Central memory CD8-positive, alpha-beta T cell (primary cell): ENCODE measurements at places on chromosomes 5 and 9.

DNA sequence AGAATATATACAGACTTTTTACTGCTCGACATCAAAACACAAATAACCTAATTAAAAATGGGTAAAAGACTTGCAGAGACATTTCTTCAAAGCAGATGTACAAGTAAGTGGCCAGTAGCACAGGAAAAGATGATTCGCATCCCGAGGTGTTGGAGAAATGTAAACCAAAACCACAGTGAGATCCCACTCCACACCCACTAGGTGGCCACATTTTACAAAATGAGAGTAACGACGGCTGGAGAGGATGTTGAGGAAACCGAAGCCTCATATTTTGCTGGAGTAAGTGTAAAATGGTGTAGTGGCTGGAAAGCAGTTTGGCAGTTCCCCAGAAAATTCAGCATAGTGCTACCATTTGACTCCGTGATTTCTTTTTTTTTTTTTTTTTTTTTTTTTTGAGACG is 21.3 kb upstream of the GBGT1 start:
- DNase-seq, result peak; percentile 28
- peaks cover 45% of the 10 kb centered on the region for H3K27me3 ChIP-seq
- H3K4me1 ChIP-seq, result peaks cover 12% of the 10 kb centered on the region
- H3K36me3 ChIP-seq, result peaks cover 2% of the 10 kb centered on the region

- peaks cover 53% of the 10 kb centered on the region for H3K27me3 ChIP-seq
- no peak for DNase-seq
- no peaks in the 10 kb centered on the region for H3K36me3 ChIP-seq
- no peak overlapping the region for H3K4me3 ChIP-seq
- H3K27ac ChIP-seq, result no peak overlapping the region
Measured at GRCh38 chr9:96169484-96169883, 132.5 kb downstream of the HSD17B3 start.

DNA sequence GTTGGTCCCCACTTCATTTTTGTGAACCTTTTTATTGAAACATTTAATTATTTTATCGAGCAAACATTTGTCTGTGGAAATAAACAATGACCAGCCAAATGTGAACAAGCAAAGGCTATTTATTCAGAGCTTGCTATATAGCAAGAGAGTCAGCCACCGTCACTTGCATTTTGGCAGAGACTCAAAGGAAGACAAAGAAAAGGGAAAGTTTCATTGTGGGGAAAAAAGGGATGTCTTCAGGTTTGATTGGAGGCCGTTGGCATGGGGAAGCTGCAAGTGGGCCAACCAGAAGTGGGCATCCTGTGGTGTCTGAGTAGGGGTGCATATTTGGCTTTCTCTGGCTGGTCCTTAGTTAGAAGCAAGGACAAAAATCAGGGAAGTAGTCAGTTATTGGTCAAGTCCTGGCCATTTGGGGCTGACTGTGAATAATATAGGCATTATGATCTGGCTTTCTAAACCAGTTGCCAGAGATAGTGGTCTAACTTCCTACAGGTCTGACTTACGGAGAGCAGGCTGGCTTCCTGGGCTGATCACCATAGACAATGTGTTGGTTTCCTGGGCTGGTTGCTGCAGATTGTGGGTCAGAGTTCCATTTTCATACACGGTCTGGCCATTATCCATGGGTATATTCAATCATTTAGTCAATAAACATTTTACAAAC is 16.6 kb downstream of the ENC1 start:
- no peak for DNase-seq
- peaks cover 9% of the 10 kb centered on the region for H3K4me1 ChIP-seq
- H3K4me3 ChIP-seq, result no peak overlapping the region
- H3K36me3 ChIP-seq, result peaks cover 3% of the 10 kb centered on the region
- H3K27ac ChIP-seq, result no peak overlapping the region

DNA sequence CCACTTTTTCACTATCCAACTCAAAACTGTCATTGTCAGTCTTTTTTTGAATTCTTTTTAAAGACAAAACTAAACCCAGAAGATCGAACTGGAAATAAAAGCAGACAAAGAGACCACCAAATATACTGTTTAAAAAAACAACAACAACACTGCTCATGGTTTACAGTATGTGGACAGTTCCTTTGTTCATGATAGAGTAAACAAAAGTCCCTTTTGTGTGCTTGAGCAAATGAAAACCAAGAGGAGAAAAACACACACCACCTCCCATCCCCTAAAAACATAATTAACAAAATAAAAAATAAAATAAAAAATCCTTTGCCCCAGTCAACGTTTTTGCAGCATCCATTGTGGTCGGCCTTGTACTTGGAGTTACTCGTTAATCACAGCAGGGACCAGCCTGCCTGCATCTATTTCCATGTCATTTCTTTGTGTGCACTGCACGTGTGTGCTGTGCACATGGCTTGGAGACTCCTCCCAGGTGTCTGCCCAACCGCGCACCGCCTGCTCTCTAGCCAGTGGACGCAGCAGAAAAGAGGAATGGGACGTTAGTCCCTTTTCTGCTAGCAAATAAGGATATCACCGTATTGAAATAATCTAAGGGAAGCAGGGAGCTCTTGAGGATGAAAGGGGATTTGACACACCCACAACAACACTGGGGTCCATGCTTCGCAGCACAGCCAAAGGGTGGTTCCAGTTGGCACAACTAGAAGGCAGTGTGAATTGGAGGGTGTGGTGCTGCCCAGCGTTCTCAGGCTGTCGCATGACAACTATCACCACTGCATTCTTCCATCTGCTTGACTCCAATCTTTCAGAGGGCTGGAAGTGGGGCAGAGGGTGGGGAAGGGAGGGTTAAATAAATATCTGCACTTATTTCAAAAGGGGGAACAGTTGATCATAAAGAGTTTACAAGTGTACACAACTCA is 130.0 kb downstream of the SEMA6A start:
- H3K27ac ChIP-seq, result no peak overlapping the region
- no peak for DNase-seq
- H3K4me1 ChIP-seq, result no peaks in the 10 kb centered on the region
- H3K4me3 ChIP-seq, result no peak overlapping the region

DNA sequence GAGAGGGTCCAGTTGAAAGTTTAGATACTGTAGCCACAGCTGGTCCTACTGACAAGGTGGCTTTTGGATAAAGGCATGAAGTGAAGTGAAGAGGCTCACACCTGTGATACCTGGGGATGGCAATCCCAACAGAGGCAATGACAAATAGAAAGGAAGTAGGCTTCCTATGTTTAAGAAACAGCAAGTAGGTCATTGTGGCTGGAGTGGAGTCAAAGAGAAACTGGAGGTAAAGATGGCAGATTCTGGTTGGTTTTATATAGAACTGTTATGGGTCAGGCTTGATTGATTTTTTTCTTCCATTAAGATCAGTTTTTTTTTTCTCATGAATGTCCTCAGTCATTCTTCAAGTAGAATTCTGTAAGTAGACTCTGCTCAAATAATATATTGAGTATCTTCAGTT is 79.5 kb downstream of the ANXA1 start:
- no peak overlapping the region for H3K4me3 ChIP-seq
- H3K4me1 ChIP-seq, result no peaks in the 10 kb centered on the region
- no peaks in the 10 kb centered on the region for H3K36me3 ChIP-seq
- no peak overlapping the region for H3K27ac ChIP-seq
- peaks cover 15% of the 10 kb centered on the region for H3K27me3 ChIP-seq
- DNase-seq, result no peak

- H3K36me3 ChIP-seq, result peaks cover 2% of the 10 kb centered on the region
- DNase-seq, result no peak
- no peak overlapping the region for H3K27ac ChIP-seq
Measured at GRCh38 chr9:106615118-106615889, 247.7 kb upstream of the ZNF462 start.

DNA sequence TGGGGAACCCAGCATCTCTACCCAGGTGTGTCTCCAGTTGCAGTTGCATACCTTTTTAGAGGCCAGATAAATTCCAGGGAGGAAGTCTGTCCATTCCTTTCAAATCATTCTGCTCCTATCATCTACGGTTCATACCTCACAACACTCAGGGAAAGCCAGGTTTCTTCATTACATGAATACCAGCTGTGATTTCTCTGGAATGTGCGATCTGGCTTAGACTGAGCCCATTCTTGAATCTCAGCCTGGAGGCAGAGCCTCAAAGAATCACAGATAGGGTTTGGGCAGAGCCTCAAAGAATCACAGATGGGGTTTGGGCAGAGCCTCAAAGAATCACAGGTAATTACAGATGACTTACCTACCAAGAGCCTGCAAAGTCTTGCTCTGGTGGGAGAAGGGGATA is 7.2 kb downstream of the P4HA2 start:
- no peak overlapping the region for H3K4me3 ChIP-seq
- DNase-seq, result no peak
- no peak overlapping the region for H3K27ac ChIP-seq
- H3K36me3 ChIP-seq, result peaks cover 1% of the 10 kb centered on the region
- no peaks in the 10 kb centered on the region for H3K27me3 ChIP-seq

GRCh38 chr9:89701221-89701798 is 96.5 kb downstream of the GADD45G start:
- no peak overlapping the region for H3K27ac ChIP-seq
- H3K36me3 ChIP-seq, result no peaks in the 10 kb centered on the region
- H3K4me1 ChIP-seq, result no peaks in the 10 kb centered on the region
- H3K27me3 ChIP-seq, result peaks cover 18% of the 10 kb centered on the region
- H3K4me3 ChIP-seq, result no peak overlapping the region
- peak; percentile 21 for DNase-seq

GRCh38 chr9:76289042-76289441 is 105.2 kb downstream of the RFK start:
- no peaks in the 10 kb centered on the region for H3K36me3 ChIP-seq
- H3K27me3 ChIP-seq, result peaks cover 35% of the 10 kb centered on the region
- H3K27ac ChIP-seq, result no peak overlapping the region
- no peak for DNase-seq
- H3K4me1 ChIP-seq, result no peaks in the 10 kb centered on the region

- H3K4me1 ChIP-seq, result no peaks in the 10 kb centered on the region
- H3K27ac ChIP-seq, result no peak overlapping the region
- no peak for DNase-seq
Measured at GRCh38 chr9:105686936-105687335, 7.4 kb upstream of the TMEM38B start.
